CD8-positive, alpha-beta memory T cell (primary cell): ENCODE measurements at places on chromosomes 7 and 10.

GRCh38 chr7:111103678-111104274, 12.8 kb downstream of the LRRN3 start:
- no peak for DNase-seq

DNA sequence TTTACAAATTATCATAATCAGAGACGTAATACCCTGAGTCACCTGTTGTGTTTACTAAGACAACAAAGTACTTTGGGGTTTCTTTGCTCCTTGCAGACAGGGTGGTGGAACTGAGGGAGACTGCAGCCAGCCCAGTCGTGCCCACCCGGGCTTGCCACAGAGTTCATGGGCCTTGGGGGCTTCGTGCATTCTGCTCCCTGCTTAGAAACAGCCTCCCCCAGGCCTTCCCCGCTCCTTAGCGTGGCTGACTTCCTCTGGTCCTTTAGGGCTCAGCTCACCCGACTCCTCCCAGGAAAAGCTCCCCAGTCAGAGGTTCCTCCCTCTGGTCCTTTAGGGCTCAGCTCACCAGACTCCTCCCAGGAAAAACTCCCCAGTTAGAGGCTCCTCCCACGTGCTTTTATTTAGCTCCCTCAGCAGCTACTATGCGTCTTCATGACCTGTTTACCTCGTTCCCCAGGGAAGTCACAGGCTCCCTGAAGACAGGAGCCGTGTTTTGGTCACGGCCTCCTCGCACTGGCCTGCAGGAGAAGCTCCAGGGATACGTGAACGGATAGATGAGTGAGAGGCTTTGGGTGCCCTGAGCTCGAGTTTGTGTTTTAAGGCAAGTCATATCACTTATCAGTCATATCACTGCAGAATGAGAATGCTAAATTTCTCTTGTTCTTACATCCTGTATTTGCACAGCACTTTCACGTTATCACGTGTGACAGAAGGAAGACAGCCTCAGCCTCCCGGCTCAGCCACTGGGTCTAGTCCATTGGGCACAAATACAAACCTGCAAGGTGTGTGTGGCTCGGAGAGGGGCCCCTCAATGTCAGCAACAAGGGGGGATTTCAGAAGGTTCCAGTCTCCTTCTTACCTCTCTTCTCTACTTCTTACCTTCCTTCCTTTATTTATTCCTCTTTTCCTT, 52.7 kb upstream of the VIPR2 start:
- DNase-seq: peak; percentile 23

DNA sequence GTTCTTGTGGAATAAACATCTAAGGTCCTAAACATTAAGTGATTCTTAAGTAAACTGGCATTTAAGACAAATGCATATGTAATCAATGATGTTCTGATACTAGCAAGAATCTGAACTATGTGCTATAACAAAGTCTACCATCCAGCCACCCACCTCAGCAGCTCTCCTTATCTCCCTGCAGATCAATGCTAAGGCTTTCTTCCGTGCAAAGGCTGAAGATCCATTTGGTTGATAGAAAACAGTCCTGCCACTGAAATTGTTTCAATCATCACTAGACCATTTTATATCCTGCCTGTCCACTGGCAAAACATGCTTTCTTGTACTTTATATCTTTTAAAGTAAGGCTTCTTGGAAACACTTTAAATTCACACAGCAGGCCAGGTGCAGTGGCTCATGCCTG, 6.3 kb upstream of the SMKR1 start:
- no peak for DNase-seq

- DNase-seq: no peak
Observed at GRCh38 chr7:45985902-45986301, 64.8 kb upstream of the IGFBP3 start.

DNA sequence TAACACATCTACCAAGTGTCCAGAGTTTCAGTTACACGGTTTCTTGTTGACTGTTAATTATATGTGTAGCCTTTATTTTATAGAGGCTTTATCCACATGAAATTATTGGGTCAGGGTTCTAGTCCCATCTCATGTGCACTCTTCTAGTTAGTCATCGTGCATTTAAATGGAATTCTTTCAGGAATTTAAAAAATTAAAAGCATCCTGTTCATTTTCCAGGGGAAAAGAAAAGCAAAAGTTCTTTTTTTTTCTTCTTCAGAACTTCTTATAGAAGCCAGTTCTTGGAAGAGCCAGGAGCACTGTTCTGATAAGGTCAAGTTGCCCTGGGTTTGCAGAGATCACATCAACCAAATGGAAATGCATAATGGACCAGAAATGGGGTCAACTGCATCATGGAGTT, 324.7 kb downstream of the INHBA start:
- no peak for DNase-seq

- no peak for DNase-seq
Observed at GRCh38 chr10:100151723-100152300, 34.0 kb downstream of the ERLIN1 start.

DNA sequence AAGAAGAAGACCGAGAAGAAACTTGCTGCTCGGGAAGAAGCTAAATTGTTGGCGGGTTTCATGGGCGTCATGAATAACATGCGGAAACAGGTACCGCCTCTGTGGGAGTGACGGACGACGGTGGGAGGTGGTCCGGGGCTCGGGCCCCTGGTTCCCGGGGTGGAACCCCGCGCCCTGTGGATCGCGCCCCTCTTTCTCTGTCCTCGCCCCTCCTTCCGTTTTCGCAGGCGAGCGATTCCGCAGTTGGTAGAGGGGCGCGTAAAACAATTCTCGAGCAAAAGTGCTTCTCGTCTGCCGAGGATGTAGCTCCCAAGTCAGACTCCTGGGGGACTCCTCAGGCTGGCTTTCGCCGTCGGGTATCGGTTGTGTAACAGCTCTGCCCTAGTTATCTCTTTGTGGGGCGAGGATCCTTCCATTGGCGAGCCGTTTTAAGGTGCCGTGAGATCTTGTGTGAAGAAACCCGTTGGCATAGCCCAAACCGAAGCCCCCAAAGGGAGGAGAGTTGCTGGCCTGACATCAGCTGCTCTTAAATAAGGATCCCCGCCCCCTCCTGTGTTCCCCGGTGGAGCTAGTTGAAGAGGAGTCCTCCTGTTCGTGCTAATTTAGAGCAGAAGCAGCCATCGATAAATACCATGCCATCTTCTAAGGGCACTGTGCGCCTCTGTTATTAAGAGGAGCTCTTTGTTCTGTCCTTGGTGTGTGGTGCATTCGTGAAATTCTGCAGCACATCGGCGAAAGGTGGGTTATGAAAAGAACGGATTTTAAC, 655 bp downstream of the KLHL7 start:
- DNase-seq: peak; percentile 48

DNA sequence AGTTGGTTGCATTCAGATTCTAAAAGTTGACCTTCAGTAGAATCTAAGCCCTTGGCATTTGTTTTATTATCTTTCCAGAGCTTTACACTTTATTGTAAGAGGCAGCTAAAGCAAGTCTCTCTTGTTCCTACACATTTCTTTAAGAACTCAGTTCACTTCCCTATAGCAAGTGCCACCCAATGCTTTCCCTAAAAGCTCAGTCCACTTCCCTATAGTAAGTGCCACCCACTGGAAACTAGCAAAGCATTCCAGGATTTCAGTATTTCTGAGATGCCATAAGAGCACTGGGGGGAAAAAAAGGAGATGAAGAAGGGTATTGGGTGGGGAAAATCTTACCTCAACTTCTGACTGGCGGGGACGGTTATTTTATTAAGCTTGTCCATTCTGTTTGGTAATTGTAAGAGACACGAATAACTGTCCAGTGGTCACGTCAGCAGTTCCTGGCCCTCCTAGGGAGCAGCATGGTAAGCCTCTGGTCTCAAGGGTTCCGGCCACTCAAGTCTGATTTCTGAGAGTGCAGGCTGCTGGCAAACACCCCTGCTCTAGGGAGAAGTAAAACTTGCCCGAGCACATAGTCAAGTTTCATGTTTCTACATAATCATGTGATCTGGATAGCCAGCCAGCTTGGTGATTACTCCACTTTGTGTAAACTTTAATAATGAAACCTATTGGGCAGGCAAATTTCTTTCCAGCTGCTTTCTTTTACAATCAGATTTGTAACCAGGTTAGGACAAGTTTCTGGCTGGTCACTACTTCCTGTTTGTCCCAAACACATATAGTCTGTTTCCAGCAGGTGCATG, at the start of gene BLNK:
Gene BLNK, minus strand, starts transcription at position 554 of the 800 bp plus-strand sequence. Its CDS starts 171 bp downstream, at position 383.
- no peak for DNase-seq

DNA sequence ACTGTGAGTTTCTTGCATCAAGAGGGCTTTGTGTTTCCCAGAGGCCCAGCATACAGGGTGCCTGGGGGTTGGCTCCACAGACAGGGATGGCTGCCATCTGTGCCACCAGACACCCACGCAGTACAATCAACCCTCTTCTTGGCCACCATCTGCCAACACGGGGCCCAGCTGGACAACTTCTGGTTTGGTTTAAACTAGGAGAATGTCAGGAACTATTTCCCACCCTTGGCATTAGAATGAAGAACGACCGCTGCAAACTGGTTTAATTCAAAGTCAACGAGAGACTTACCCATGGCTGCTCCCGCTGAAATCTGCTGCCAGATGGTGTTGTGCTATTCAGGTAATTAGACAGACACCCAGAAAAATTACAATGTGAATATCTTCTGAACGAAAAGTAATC, 27.8 kb downstream of the NMT2 start:
- DNase-seq: no peak

DNA sequence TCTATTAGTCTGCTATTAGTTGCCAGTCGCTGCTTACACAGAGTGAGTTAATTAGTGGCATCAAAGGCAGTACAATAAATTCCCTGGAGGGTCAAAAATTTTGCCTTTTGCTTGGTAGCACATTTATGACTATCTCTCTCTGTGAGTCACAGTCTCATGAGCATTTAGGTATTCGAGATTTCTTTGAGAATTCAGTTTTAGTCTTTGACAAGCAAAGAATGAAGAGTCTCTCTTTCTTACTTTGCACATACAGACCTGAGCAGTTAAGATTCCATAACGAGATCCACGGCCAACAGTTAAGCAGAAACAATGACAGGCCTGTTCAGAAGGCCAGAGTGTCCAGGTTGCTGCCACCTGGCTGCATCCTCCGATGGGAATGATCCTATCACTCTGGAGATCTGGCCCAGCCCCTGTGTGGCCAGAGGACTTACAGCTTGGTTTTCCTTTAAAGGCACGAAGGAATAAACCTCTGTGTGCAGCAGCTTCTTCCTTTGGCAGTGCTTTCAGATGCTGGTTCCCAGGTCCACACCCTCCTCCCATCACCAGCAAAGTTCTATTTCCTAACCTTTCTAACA, 80.6 kb downstream of the GLI3 start:
- DNase-seq: no peak

DNA sequence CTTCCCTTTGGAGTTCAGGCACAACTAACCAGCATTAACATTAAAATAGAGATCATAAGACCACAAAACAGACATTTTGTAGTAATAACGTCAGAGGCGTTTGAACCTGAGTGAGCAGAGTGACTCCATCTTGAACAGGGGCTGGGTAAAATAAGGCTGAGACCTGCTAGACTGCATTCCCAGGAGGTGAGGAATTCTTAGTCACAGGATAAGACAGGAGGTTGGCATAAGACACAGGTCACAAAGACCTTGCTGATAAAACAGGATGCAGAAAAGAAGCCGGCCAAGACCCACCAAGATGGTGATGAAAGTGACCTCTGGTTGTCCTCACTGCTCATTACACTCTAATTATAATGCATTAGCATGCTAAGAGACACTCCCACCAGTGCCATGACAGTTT, 493.2 kb upstream of the AUTS2 start:
- no peak for DNase-seq

DNA sequence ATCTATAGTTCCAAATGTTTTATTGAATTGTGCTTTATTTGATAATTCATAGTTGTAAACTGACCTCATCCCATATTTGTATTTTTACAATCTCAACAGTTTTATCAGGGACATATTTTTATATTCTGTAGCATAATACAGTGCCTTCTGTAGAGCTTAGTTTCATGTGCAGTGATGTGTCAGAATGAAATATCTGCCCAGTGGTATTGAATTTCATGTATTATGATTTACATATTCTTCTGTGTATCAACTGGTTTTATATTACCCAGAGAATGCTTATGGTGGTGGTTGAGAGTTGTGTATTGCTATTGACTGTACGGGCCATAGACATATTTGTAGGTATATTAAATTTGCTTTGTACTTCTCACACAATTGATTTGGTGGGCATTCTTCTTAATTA, 89.9 kb downstream of the KAT6B start:
- DNase-seq: no peak

DNA sequence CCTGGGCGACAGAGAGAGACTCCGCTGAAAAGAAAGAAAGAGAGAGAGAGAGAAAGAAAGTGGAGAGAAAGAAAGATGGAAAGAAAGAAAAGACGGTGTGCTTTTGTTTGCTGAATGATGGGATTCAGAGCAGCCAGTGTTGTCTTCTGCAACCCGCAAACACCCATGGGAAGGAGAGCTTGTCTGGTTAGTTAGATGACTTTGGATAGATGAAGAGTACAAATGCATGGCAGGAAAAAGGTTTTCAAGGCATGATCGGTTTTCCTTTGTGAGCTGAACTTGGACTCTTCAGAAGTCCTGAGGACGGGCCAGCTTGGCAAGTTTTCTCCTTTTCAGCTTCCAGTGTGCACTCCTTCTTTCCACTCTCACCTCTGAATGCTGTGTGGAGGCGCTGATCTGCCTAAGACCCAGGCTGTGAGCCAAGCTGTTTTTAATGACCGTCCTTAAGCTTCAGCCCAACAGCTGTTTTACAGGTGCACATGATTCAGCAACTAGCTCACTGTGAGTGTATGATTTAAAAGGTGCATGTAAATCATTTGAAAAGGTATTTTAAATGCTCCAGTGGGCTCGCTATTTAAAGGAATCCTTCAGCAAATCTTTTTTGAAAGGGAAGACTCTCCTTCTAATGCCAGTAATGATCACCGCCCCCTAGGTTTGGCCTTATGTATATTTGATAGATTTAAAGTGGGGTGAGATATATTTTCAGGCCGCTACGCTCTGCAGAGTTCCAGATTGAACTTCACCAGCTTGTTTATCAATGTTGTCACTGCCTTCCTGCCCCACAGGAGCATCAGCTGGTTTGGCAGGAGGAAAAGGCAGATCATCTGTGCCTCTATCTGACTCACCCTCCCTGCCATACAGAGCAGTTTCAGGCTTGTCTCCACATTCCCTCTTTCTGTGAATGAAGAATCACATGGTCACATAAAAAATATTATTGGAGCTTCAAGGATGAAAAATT, 115.0 kb downstream of the PLXDC2 start:
- no peak for DNase-seq

GRCh38 chr7:20514364-20514763, 101.1 kb upstream of the ABCB5 start:
- no peak for DNase-seq

DNA sequence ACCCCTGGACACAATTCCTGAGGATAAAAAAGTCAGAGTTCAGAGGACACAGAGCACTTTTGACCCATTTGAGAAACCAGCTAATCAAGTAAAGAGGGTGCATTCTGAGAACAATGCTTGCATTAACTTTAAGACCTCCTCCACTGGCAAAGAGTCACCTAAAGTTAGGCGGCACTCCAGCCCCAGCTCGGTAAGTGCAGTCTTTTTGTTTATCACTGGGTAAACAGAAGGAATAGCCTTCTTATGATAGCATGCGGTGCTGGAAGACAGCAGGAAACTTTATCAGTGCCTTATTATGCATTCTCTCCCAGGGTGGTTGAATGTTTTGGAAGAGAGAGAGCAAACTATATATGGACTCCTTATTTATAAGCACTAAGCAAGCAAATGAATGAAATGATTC, 130.5 kb downstream of the CDK14 start:
- DNase-seq: no peak
